ENCODE measurements at places on chromosomes 11 and 22.

GRCh38 chr22:43774318-43774915 is 37.7 kb downstream of the EFCAB6 start:
- no peak for DNase-seq

- peak; percentile 96 for DNase-seq
These were observed at the start of gene TSG101 for GRCh38 chr11:18526521-18527296. TSS of gene TSG101 (minus strand) at chr11:18526942. CDS start at chr11:18526816, 126 bp downstream.

DNA sequence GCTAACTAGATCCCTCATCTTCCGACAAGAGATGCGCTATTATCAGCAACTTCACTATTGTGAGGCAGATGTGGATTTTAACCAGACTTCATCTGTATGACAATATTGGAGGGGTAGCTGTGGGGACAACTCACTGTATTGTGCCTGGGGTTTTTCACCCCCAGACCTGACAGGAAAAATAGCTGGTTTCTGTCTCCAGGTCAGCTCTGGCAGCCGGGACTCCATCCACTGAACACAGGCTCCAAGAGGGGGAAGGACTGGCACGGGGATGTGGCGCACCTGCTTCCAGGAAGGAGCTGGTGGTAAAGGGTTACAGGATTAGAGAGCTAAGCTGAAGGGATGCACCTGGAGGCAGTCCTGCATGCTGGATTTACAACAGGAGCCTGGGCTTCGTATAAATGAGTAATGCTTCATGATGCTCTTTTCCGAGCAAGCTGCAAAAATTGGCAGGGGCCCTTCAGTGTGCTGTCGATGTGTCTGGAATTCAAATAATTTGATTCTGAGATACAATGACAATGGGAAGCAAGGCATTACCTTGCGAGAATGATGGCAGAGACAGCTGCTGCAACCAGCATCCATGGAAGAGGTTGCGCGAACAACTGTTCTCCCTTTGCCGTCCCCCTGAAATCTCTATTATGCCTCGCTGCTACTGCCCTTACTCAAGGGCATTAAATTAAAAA is 49.5 kb downstream of the LMO2 start:
- no peak for DNase-seq

DNA sequence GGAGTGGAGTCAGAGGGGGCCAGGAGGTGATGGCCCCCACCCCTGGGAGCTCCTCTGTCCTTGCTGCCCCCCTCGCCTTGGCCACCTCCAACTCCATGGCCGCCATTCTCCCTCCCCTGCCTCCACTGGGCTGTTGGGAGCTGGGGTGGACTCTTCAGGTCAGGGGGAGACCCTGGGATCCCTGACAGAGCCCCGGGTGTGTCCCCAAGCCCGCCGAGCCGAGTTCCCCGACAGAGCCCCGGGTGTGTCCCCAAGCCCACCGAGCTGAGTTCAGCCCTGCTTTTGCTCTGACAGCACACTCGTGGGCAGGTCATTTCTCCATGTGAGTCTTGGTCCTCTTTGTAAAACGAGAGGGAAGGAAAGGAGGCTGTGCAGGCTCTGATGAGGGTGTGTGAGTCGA is 13.2 kb upstream of the PARVG start:
- DNase-seq = no peak

DNA sequence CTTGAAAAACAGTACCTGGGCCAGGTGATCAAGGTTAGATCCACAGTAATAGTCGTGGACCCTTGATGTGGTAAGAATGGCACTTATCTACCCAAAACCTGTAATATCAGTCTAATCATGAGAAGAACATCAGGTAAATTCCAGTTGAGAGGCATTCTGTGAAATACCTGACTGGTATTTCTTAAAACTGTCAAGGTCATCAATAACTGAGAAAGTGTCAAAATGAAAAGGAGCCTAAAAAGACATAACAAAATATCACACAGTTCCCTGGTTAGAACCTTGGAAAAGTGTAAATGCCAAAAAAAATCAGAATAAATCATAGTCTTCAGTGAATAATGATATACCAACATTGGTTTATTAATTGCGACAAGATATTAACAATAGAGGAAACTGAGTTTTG is 155.4 kb upstream of the CCDC90B start:
- DNase-seq = no peak

DNA sequence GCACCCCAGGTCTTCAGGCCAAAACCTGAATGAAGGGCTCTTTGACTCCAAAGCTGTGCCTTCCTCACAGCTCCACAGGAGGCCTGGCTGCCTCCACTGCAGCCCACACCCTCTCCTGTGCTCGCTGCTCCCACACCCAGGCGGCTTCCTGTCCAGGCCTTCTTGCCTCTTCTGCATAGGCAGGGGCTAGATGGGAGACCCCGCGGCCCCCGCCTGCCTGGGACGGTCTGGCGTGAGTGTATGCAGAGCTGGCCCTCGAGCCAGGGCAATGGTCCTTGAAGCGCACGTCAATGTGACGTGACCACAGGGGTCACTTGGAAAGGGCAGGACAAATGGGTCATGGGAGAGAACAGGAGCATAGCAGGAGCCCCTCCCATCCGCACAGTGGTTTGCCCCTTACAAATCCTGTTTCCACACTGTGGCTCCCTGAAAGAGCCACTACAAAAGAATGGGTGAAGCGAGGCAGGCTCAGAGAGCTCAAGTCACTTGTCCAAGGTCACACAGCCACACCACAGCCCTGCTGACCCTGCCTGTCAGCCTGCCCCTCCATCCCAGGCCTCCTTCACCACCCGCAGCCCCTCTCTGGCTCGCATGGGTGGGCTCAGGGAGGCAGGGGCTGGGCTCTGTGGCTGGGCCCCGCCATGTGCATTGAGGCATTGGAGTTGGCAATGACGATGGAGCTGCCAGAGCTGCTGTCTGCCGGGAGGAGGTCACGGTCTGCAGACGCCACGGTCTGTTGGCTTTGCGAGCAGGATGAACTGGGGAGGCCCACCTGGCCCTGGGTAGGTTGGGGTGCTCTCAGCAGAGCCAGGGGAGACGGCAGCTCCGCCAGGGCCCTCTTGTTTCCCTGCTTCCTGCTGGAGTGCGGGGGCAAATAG is 71.2 kb upstream of the WNT11 start:
- no peak for DNase-seq

GRCh38 chr11:44818110-44818509 is 91.3 kb downstream of the TSPAN18 start:
- no peak for DNase-seq

DNA sequence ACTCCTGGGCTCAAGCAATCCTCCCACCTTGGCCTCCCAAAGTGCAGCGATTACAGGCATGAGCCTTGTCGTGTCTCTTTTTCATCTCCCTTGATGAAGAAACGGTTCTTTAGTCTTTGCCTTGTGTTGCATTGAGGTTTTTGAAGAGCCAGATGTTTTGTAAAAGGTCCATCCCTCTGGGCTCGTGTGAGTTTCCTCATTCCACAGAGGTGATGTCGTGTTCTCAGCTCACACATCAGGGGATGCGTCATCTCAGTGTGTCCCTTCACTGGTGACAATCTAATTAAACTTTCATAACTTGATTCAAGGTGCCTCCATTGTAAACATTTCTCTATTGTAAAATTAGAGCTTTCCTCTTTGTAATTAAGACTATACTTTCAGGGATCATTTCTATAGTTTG is 29.7 kb upstream of the TEF start:
- no peak for DNase-seq

GRCh38 chr11:68297812-68298658 is 14.4 kb upstream of the LRP5 start:
- DNase-seq = peak; percentile 94

Data from HTR-8/SVneo (cell line).